ENCODE measurements at places on chromosomes 3 and 15.

DNA sequence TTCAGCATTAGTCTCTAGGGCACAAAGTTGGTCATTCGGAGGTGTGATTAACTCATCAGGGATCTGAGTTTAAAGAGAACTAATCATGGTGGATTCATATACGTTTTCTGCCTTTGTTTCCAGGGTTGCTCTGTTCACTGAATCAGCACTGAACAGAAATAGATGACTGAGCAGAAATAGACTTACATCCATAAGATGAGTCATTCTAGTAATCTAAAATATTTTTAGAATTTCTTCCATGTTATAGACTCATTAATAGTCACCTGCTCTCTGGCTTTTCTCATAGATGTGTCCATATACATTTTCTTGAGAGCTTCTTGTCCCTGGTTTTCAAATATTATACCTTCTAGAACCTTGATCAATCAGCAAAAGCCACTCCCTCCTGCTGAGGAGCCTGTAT is 837.6 kb upstream of the DPPA4 start:
- no peak for DNase-seq

GRCh38 chr15:63414474-63415120 is 33.0 kb upstream of the CA12 start:
- DNase-seq, result no peak

DNA sequence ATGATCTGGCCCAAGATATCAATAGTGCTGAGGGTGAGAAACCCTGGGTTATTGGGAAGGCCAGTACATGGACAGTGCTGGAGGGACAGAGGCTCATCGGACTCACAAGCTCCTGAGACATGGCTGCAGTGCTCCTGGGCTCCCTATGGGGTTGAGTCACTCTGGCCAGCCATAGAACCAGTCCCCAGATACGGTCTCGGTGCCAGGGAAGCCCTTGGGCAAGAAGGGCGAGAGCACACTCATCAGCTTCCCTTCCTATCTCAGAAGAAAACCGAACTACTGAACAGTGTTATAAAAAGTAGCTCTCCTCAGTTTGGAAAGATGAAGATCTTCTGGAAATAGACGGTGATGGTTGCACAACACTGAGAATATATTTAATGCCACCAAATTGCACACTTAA is 34.4 kb downstream of the POC1A start:
- DNase-seq, result peak; percentile 28

DNA sequence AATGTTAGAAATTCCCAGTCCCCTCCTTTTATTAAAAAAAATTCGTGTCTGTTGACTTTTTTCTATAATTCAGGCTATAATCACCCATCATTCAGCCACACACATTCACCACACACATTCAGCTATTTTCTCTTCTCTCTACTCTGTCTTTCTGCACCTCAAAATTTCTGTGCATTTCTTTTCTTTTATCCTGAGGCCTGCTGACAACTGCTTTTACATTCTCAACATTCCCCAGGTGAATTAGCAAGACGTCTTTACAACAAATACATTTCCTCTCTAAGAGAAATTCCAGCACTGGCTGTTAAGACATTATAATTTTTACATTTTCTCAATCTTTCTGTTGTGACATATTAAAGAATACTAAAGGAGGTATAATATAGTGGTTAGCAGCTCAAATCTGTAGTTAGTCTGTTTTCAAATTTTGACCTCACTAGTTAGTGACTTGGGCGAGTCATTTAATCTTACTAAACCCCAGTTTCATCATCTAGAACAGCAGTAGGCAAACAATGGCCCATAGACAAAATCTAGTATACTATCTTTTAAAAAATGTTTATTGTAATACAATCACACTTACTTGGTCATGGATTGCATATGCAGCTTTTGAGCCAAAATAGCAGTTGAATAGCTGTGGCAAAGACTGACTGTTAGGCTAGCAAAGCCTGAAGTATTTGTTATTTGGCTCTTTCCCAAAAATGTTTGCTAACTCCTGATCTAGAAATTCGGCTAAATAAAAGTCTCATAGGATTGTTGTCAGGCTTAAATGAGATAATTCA is 350.7 kb downstream of the NSUN3 start:
- DNase-seq, result no peak

DNA sequence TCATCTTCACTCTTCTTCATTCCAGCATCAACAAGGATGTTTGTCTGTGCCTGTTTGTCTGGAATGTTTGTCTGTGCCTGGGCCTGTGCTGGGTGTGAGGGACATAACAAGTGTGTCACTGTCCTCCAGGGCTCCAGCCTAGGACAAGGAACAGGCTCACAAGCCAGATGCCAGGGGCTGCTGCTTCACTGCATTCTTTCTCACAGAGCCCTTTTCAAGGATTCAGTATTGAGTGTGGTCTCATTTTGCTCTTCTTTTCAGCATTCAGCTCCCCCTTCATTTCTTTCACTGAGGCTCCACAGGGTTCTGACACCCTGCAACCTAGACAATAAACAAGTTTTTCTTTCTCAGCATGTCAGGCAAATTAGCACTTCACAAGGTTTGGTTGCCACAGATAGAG is 43.6 kb upstream of the KY start:
- DNase-seq, result no peak

DNA sequence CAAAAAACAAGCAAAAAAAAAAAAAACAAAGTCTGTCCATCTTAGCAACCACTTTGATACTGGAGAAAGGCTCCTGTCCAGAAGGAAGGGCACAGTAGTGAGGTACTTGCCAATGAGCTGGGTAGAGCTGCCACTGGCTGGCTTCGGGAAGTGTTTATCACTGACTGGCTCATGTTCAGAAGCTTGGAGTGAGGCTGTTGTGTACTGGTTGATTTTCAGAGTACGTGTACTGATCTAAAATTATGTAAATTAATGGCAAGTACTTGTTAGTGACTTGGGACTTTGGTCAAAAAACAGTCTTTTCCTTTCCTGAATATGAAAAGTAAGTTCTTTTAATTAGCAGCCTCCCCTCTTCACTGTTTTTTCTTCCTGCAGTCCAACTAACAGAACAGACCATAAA is 979 bp upstream of the ZNF621 start:
- no peak for DNase-seq

DNA sequence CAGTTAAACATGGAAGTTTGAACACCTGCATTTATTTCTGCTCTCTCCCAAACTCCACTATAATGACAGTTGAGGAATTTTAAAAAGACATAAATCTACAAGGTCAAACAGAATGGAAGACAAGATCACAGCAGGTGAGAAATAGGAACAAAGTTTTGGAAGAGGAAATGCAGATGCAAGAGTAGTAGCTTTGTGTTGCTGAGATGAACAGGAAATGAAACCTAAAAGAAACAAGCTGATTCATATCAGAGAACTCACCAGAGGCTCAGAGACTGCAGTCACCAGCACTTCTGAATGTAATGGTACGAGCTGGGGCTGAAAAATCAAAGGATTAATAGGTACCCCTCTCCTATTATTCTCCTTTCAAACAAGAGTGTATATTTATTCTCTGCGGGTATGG is 459.9 kb downstream of the RAP2B start:
- DNase-seq, result no peak

DNA sequence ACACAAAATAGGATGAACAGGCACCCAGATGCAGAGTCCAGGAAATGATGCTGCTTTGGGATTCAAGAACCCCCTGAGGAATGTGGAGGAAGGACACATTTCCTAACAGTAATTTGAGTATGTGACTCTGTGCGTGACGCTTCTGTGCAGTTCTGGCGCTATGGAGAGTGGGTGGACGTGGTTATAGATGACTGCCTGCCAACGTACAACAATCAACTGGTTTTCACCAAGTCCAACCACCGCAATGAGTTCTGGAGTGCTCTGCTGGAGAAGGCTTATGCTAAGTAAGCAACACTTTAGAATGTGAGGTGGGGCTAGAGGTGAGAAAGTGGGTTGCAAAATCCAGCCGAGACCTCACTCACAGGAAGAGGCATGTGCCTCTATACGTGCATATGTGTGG is 28.3 kb downstream of the CAPN3 start:
- DNase-seq, result no peak
